Stimulated activated CD4-positive, alpha-beta T cell treated with anti-CD3 and anti-CD28 coated beads, Interleukin-1b, Interleukin-23, amount 100 ng/mL, for 1 hour (primary cell): ENCODE measurements at places on chromosomes 7 and 10.

DNA sequence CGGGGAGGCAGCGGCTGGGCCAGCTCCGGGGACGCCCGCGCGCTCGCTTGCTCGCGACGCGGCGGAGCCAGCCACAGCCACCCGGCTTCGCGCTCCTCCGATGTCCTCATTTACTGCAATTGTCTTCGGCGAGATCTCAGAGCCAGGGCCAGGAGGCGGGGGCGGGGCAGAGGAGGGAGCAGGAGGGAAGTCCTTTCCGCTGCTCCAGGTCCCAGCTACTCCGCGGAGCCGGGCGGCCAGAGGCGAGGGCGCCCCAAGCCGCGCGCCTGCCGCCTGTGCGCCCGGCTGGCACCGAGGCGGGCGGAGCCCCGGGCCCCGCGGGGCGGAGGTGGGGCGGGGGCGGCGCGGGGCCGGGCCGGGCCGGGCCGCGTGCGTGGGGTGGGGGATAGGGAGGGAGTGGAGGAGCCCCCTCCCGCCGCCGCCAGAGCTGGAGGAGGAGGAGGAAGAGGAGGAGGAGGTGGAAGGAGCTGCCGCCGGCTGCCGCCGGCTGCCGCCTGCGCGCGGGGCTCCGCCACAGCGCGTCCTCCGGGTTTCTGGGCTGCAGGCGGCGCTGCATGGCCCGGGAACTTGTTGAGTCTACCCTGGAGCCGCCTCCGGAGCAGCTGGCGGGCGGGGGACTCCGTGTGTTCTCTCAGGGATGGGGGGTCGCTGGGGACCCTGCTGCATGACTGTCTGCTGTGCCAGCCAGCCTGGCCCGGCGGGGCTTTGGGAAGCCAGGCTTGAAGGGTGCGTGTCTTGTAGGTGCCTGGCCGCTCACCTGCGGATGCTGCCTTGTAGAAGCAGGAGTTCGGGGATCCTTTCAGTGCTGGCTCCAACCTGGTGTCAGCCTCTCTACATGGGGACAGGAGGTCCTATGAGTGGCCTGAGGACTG lies at the start of gene INSYN2A:
TSS of gene INSYN2A (minus strand) at position 310 of the 872 bp plus-strand sequence. CDS start 20,196 bp downstream, outside the sequence.
- DNase-seq, result no peak

DNA sequence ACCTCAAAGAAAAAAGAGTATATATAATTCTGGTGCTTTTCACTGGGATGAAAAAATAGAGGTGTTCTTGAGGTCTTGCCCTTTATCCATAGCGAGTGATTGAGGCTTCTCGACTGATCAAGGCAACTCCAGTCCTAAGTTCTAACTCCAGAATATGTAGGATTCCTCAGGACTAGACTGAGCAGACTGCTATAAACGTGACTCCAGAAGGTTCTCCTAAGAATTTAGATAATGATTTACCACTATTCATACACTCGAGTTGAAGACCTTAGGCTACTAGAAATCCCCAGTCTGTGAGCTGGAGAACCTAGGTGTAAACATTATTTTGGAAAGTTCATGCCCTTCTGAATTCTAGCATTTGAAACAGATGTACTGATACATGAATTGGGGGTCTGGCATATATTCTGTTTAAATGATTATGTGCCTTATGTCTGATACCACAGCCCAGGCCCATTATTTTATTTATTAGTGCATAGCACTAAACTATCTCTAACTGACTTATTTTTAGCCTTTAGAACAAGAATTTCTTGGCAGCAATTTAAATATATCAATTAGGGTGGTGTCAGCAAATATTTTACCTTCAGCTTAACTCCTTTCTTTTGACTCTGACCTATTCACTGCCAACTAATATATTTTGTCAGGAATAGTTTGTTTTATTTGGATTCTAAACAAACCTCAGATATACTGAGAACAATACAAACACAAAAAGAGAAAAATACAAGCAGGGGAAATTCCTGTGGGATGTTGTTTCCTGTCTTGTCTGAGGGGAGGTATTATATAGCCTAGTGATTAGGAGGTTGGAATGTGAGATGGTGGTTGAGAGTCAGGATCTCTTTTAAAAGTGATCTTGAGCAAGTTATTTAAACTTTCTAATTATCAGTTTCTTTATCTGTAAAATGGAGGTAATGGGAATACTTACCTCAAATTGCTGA lies 75.8 kb downstream of the PODXL start:
- DNase-seq, result no peak

DNA sequence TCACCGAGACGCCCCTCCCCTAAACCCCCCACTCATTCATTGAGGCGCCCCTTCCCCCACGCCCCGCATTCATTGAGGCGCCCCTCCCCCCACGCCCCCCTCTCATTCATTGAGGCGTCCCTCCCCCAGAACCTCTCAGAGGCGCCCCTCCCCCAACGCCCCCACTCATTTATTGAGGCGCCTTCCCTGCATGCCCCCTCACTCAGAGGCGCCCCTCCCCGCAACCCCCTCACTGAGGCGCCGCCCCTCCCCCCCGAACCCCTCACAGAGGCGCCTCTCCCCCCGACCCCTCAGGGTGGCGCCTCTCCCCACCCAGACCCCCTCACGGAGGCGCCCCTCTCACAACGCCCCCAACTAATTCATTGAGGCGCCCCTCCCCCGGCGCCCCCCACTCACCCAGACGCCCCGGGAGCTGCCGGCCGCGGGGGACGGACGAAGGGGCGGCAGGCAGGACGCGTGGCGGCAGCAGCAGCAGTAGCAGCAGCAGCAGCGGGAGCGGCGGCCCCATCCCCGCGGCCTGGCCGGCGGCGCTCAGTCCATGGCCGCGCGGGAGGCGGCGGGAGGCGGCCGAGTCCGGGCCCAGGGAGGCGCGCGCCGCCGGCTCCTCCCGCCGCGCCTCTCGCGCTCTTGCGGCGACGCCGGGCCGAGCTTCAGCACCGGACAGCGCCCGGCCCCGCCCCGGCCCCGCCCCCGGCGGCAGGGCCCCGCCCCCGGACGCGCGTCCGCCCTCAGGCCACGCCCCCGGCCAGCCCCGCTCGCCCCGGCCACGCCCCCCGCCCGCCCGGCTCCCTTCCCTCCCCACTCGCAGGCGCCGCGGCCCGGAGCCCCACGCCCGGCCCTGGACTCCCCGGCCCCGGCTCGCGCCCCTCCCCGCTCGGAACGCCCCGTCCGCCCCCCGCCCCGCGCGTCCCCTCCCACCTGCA lies at the start of gene PTPRN2:
TSS of gene PTPRN2 (minus strand) at position 662 of the 923 bp plus-strand sequence.
- DNase-seq, result peak; percentile 17

DNA sequence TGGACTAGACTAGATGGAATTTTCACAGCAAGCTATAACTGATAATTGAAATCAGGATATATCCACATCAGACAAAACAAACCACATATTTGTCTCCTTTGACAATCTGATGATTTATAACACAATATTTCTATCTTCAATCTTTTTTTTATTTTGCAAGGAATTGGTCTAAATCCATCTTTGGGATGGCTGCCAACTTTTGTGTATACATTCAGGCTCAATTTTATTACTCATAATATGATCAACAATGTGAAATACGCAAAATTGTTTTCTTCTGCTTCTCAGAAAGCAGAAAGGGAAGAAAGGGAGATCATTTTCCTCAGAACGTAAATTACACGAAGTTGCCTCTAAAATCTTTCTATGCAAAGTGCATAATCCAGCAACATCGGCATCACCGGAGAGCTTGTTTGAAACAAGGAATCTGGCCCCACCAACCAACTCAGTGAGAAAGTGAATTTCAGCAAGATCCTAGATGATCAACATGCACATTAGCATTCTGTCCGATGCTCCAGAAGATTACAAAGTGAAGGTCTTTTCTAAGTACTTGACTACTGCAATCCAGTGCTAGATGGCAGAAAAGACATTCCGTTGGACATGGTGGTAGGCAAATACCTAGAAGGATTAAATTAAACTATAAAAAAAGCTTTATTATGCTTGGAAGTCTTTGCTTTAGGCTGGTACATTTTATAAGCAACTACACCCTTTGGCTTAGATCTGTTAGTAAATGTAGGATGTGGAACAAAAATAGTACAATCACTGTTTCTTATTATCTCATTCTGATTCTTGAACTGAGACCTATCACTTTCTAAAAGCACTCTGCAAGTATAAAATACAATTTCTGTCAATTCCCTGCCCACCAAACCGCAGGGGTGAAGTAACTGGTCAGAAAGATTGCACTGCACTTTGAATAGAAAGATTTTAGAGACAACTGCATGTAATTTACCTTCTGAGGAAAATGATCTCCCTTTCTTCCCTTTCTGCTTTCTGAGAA lies 126.4 kb upstream of the RSU1 start:
- DNase-seq, result no peak

GRCh38 chr7:47195641-47196040 lies 386.3 kb downstream of the TNS3 start:
- DNase-seq, result no peak

DNA sequence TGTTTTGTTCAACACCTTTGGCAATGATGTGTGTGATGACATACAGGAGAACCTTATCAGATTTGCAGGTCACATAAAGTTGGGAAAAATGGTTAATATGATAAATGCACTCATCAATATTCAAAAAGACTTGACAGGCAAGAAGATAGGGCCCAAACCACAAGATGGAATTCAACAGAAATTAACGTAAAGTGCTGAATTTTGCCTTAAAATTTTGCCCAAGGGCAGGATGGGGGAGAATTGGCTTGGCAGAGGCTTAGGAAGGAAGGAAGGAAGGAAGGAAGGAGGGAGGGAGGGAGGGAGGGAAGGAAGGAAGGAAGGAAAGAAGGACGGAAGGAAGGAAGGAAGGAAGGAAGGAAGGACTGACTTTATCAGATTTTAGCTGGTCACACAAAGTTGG lies 35.3 kb downstream of the CARD11 start:
- no peak for DNase-seq

GRCh38 chr10:77004917-77005564 lies 632.6 kb downstream of the KCNMA1 start:
- no peak for DNase-seq

DNA sequence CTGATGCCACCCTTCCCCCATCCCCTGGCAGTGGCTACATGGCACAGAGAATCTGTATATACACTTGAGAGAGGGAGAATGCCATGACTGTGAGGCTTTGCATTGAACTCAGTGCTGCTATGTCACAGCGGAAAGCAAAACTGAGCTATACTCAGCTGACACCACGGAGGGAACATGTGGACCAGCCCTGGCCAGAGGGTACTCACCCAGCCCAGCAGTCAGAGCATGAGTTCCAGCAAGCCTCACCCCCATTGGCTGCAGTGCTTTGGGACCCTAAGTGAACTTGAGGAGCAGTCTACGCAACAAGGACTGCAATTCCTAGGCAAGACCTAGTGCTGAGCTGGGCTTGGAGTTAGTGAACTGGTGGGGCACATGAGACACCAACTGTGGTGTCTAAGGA lies 10.3 kb upstream of the AOC1 start:
- DNase-seq, result no peak

- no peak for DNase-seq
Observed at GRCh38 chr7:37916673-37917660, at the start of gene SFRP4. Gene SFRP4, minus strand, starts transcription at chr7:37916817. Its CDS starts 280 bp downstream, at chr7:37916537.

- no peak for DNase-seq
Observed at GRCh38 chr10:11003679-11004078, 14.0 kb upstream of the CELF2 start.

GRCh38 chr10:3791974-3792633 lies 7.1 kb upstream of the KLF6 start:
- no peak for DNase-seq

DNA sequence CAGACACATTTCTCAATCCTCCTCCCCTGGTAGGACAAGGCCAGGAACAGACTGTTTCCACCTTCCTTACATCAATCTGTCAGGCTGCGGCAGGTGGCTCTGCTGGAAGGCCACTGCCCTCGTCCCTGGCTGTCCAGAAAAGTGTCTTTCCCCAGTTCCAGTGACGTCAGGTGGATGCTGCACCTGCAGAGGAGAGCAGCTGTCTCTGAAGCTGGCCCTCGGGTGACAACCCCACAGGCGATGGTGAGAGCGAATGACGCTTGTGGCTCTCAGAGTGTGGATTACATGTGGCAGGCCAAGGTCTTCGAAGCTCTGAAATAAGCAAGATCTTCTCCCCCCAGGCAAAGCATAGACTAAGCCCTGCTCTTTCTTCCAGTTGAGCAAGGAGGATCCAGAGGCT lies 146.9 kb upstream of the RET start:
- DNase-seq, result no peak

DNA sequence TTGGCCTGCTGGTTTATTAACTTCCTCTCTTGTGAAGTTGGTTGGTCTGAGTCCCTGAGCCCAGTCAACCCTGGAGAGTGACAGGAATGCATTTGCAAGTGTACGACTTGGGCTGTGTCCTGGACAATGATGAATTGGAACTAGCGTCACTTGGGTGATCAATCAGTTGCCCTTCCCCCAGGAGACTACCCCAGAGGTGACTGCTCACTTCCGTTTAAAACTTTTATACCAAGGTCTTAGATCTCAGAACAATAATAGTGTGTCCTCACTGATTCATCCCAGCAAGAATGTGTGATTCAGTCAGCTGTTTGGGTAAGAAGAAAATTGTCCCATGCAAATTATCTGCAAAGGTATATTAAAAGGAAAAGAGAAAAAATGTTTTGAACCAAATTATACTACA lies 102.9 kb upstream of the ARMC3 start:
- DNase-seq, result no peak
